Activated CD8-positive, alpha-beta memory T cell treated with anti-CD3 and anti-CD28 coated beads for 1 hour (primary cell): ENCODE measurements at places on chromosomes 4 and X.
A peak's percentile ranks its signal among the peaks of the same experiment; 100 is the strongest.

DNA sequence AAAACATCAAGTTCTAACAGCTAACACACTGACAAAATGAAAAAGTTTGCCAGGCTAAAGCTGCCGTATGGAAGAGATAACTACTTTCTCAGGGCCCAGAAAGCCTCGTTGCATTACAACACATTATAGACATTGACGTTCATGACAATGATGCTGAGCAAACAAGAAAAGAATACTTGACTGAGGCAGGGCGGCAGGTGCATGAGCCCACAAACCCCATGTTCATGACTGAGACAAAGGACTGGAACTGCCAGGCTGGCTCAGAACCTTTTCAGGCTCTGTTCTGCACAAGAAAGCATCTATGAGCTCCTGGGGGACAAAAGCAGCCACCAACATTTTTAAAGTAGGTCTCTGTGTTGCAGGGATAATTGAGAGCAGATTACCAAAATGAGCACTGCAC, 13.6 kb downstream of the TLR6 start:
- no peak for DNase-seq

DNA sequence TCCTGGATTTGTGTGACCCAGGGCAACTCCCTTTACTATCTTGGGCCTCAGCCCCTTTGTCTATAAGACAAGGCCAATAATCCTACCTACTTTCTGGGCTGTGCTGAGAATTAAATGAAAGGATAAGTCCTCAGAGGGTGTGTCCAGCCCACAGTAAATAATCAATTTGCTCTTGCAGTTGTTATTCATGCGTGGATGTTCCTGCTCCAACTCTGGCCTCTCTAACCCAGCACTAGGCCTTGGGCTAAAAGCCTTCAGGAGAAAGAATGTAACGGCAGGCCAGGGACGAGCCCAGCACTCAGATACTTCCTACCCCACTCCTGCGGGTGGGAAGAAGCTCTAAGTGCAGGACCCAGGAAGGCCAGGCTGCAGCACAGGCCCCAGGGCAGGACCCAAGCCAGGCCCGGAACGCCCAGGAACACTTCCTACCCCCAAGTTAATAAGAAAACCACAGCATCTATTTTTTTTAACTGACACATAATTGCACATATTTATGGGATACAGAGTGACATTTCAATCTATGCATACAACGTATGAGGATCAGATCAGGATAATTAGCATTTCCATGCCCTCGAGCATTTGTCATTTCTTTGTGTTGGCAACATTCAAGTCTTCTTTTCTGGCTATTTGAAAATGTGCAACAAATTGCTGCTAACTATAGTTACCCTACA, 179.6 kb upstream of the RBPJ start:
- DNase-seq: no peak

DNA sequence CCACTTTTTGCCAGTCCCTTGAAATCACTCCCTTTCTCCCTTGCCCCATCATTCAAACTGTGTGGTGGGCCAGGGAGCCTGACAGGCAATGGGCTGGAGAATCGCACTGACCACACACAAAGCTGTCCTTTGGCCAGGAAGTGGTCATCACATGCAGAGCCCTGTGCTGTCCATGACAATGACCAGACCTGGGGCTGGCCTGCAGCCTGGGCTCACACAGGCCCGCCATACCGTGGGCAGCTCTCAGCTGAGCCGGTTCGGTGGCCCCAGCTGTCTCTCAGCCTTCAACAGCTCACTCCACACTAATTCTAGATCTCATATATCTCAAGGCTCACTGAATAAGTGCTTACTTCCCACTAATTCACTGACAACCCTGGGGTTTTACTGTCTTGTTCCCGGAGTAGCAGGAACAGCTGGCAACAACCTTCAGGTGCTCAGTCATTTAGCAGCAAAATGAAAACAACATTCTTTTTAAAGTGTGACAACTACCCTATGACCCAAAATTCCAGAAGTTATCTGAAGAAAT, 48.0 kb downstream of the USP46 start:
- DNase-seq: no peak

GRCh38 chr4:128358913-128359279, 71.3 kb upstream of the PGRMC2 start:
- DNase-seq: no peak

GRCh38 chr4:185332575-185333464, 62.9 kb downstream of the LRP2BP start:
- no peak for DNase-seq

- no peak for DNase-seq
Measured at GRCh38 chr4:139728146-139728545, 62.5 kb downstream of the MGST2 start.

- DNase-seq: no peak
Measured at GRCh38 chr4:107130157-107130556, 94.0 kb upstream of the DKK2 start.

DNA sequence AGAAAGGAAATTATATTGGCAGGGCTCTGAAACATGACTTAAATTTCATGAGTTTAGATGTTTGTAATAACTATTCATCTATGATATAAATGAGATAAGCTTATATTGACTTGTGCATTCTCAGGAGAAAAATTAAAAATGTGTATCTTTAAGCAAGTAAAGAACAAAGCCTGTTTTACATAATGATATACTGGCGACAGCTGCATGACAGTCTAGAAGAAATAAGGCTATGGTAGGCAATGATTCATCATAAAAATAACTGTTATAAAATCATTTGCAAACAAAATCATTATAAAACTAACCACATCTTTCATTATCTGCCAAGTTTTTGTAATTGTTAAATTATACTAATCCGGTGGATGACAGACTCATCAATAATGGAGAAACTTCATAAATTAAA, 188.1 kb downstream of the ADAM29 start:
- no peak for DNase-seq

- DNase-seq: no peak
Measured at GRCh38 chr4:165621983-165622382, 243.2 kb downstream of the CPE start.

GRCh38 chr4:182449186-182449929, 206.2 kb downstream of the TENM3 start:
- DNase-seq: no peak

- DNase-seq: no peak
Measured at GRCh38 chr4:161336016-161336530, 827.7 kb downstream of the FSTL5 start.

- no peak for DNase-seq
Measured at GRCh38 chr4:98996765-98997068, 1.2 kb downstream of the METAP1 start.

DNA sequence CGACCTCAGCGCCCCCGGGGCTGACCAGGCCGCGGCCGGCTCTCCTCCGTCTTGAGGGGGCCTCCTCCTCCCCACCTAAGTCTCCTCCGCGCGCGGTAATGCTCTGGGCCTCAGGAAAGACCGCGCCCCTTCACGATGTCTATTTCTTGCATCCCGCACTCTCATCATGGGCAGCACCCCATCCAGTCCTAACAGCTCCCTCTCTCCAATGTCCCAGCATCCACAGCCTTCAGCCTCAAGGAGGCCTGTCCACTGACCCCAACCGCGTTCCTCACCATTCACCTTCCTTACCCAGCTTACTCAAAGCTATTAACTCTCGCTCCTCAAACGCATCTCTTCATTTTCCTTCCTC, 77.5 kb downstream of the MAGED4 start:
- DNase-seq: no peak

DNA sequence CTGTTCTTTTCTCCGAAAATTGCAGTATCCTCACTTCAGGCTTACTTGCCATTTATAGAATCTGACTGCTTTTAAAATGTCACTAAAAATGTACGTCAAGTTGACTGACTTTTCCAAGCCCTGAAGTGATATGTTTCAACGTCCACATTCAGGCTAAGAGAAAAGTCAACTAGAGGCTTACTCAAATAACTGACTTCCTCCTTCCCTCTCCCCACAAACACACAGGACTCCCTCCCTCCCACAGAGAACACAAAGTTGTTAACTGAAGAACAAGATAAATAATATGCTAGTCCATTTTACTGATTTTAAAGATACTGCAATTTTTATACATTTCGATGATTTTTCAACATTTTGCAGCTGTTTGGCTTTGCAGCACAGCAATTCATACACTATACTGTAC, 13.8 kb upstream of the CDKL2 start:
- no peak for DNase-seq

DNA sequence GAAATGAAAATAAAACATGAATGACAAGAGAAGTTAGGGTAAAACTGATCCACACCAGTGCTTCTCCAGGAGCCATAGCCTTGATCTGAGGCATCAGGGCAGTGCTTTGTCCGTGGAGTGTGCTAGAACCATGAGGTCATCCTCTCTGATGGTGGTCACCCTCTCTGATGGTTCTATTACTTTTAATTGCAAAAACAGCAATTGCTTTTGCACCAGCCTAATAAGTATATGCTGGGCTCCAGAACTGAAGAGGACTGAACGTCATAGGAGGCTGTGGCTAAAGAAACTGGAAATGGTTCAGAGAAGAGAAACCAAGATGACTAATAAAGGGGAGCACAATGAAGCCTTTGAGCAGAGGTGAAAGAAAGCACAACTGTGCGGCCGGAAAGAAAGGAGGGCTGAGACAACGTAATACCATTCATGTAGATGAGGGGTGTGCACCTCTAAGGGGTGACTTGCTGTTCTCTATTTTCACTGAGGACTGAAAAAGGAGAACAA, 17.0 kb upstream of the TMEM154 start:
- peak; percentile 16 for DNase-seq

DNA sequence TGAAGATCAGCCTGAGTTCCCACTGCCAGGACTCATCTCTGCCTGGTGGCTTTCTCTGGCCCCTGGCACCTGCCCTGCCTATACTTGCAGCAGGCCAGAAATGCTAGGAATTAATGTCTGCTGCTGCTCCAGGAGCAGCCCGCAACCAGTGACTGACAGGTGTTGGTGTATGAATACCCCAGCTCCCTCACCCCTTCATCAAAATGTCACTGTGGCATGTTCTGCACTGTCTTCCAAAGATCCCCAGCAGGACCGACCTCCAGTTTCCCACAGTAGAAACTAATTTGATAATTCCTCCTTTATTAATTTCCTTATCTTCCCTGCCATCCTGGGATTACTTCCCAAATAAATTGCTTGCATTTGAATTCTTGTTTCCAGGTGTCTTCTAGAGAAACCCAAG, 425.4 kb downstream of the BCOR start:
- DNase-seq: no peak

GRCh38 chr4:105895583-105896460, 551 bp downstream of the NPNT start:
- DNase-seq: no peak

- DNase-seq: peak; percentile 21
Measured at GRCh38 chr4:2462218-2462991, 6.5 kb upstream of the RNF4 start.

- no peak for DNase-seq
Measured at GRCh38 chrX:87337267-87337666, 180.3 kb upstream of the KLHL4 start.

DNA sequence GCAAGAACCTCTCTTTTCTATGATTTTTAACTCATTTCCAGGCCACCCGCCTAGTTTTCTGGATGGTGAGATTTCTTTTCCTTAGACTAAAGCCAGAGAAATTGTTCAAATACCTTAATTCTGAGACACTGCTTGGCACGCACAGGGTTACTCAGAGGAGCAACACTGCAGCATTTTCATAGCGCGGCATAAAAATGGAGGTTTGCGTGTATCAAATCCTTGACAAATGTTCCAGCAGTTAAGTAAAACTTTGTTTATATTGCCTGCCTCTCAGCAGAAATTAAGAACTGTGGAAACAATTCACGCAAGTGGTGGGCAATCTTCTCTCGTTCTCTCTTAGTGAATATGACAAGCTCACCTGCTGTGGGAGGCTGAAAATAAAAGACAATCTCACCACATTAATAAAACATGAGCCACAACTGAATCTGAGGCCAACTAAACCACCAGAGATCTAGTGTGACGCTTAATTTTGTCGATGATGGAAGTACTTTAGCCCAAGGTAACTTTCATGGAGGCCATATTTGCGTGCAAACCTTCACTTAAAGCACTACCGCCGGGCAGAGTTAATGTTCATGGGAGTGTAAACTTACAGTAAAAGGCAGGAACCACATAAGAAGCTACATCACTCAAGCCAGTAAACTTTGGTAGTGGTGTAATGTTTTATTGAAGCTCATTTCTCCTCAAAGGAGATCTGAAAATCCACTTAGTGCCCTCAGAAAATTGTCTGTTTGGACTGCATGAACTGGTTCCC, 894.8 kb upstream of the EPHA5 start:
- no peak for DNase-seq

DNA sequence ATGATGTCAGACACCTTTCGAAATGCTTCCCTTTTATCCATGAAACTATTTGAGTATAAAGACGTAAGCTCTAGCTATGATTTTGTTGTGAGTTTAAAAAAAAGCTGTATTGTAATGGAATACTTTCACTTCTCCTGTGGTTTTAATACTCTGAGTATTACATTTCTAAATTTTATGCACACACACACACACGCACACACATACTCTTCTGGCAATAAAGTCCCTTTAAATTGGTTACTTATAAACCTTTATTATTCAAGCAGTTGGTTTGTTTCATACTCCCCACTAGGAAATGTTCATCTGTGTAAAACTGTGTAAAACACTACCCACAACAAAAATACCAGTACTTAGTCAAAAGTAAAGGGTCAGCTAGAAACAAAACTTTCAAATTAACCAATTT, 18.2 kb downstream of the VAMP7 start:
- DNase-seq: no peak

- DNase-seq: no peak
Measured at GRCh38 chr4:118286685-118287084, 66.1 kb downstream of the PRSS12 start.

DNA sequence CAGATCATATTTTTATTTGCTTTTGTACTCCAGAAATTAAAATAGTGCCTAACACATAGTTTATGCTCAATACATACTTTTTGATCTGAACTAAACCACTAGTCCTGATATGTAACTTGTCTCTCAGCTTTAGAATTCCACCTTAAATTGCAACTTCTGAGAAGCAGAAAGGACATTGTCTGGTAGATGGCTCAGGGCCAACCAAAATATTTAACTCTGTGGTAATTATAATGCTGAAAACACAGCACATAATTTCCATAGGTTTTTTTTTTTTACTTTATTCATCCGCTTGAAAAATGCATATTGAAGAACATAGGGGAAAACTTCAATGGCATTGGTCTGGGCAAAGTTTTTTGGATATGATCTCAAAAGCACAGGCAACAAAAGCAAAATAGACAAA, 59.3 kb downstream of the AREG start:
- no peak for DNase-seq

GRCh38 chr4:114187592-114187991, 208.1 kb upstream of the ARSJ start:
- no peak for DNase-seq

GRCh38 chr4:35250761-35251160, 993.6 kb downstream of the ARAP2 start:
- no peak for DNase-seq

DNA sequence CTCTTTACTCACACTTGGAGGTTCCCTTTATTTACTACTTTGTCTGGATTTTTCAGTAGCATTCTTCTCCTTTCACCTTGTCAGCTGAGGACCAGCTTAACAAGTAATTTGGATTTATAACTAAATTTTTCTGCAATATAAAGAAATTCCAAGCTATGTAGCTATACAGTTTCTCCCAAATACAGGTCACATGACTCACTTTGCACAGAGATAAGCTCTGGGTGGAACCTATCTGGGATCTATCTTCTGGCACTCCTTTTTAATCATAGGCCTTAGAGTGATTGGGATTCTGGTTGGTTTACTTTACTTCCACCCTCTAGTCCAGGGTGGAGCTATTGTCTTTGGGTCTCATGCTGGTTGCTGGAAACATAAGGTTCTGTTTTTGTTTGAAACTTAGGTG, 34.9 kb upstream of the STK26 start:
- DNase-seq: no peak
